ENCODE measurements at places on chromosomes 13 and 19. TPM values are rescaled to one million over a fixed set of nuclear protein-coding genes. Genes with fewer than 3 reads are reported as not detected.

MCEMP1 gene
- total RNA-seq = 0.68 TPM

INSR gene
- total RNA-seq = 3.5 TPM

PGLYRP2 gene
- not detected for total RNA-seq

FFAR3 gene
- total RNA-seq = 0.78 TPM

PRR19 gene
- total RNA-seq = 0.50 TPM

PRR22 gene
- total RNA-seq = 3.9 TPM

EPSTI1 gene
- total RNA-seq = 27.3 TPM

KRTDAP gene
- total RNA-seq = not detected

RFPL4A gene
- not detected for total RNA-seq

XPO4 gene
- 23.4 TPM for total RNA-seq

GPR12 gene
- total RNA-seq = not detected

TRIP10 gene
- total RNA-seq = 3.3 TPM

KIR2DL1 gene
- total RNA-seq = not detected

ACER1 gene
- total RNA-seq = 0.99 TPM

PRR12 gene
- total RNA-seq = 50.7 TPM

ZNF563 gene
- 2.3 TPM for total RNA-seq

PRSS57 gene
- not detected for total RNA-seq

FFAR1 gene
- 1.4 TPM for total RNA-seq

RFX1 gene
- 24.7 TPM for total RNA-seq

KIR3DL1 gene
- total RNA-seq = not detected

ABHD13 gene
- total RNA-seq = 16.4 TPM

CABP5 gene
- total RNA-seq = 9.2 TPM

PNMA8B gene
- 0.18 TPM for total RNA-seq

FFAR2 gene
- 0.55 TPM for total RNA-seq

APOE gene
- 2.0 TPM for total RNA-seq

ZNF154 gene
- 20.0 TPM for total RNA-seq

RINL gene
- total RNA-seq = 46.0 TPM

HIPK4 gene
- not detected for total RNA-seq

MCF2L gene
- 9.7 TPM for total RNA-seq

FGF21 gene
- not detected for total RNA-seq

SLITRK5 gene
- 0.17 TPM for total RNA-seq

NCAN gene
- total RNA-seq = not detected

USHBP1 gene
- 0.26 TPM for total RNA-seq

KISS1R gene
- 0.94 TPM for total RNA-seq

SLC6A16 gene
- 3.1 TPM for total RNA-seq

S1PR2 gene
- total RNA-seq = 14.2 TPM

CGB8 gene
- total RNA-seq = not detected

GIPC3 gene
- 3.3 TPM for total RNA-seq
